ENCODE measurements at places on chromosomes 13 and 19.

DNA sequence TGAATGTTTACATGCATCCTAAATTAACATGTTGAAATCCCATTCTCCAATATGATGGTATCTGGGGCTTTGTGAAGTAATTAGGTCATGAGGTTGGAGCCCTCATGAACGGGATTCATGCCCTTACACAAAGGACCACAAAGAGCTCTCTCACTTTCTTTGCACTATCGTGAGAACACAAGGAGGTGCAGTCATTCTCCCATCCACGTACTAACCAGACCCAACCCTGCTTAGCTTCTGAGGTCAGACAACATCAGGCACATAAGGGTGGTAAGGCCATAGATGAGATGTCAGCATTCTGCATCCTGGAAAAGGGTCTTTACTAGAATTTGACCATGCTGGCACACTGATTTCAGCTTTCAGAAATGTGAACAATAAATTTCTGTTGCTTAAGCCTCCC lies 1211.9 kb upstream of the MIR17HG start:
- ATAC-seq: no peak

DNA sequence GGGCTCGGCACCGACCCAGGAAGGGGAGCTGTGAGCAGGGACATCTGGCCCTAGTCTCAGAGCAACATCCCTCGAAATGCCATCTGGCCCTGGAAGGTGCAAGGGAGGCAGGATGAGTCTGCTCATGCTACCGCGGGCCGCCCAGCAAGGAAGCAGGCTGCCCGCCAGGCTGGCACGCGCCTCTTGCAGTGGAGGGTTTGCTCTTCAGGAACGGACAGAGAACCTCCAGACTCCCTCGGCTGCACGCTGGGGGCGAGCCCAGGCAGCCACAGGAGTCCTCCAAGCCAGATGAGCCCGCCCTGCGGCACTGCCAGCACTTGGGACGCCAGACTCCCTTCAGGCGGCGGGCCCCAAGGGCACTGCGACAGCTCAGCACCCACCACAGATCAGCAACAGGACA lies 10.1 kb upstream of the ATP8B3 start:
- ATAC-seq: no peak

- ATAC-seq: peak; percentile 89
Measured at GRCh38 chr19:48674921-48675824, 2.4 kb upstream of the NTN5 start.

DNA sequence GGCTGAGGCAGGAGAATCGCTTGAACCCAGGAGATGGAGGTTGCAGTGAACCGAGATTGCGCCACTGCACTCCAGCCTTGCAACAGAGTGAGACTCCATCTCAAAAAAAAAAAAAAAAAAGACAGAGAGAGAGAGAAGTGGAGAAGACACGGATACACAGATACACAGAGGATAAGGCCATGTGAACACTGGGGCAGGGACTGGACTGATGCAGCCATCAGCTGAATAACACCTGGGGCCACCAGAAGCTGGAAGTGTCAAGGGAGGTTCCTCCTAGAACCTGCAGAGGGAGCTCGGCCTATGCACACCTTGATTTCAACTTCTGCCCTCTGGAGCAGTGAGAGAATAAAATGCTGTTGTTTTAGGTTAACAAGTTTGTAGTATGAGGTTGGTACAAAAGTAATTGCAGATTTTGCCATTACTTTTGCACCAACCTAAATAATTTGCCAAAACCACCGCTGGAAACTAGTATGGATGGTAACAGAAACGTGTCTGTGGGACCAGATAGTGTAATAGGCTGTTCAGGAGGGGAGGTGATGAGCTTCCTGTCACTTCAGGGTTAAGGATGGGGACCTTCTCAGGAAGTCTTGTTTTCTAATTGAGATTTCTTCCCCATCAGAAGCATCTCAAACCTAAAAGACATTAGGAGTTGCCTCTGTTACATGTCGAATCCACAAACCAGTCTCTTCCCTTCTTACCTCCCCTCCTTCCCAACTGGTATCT lies 36.4 kb upstream of the IGSF23 start:
- ATAC-seq: no peak

- ATAC-seq: peak; percentile 38
Measured at GRCh38 chr19:10828981-10829821, 6.8 kb downstream of the TMED1 start.

GRCh38 chr13:70893832-70894231 lies 785.6 kb upstream of the KLHL1 start:
- no peak for ATAC-seq

DNA sequence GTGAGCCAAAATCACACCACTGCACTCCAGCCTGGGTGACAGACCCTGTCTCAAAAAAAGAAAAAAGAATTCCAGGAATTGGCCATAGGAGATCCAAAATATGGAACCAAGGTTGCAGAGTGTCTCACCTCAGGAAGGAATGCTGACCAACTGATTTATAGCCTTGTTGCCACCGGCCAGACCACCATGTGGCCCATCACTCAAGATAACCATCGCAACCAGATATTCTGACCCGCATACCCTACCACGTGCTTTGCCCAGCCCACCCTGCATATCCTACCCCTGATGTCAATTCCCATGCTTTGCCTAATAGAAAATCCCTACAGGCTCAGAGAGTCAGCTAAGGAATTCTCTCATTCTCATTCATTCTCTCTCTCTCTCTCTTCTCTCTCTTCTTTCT lies 95.1 kb upstream of the DOCK9 start:
- no peak for ATAC-seq

Data from activated T-helper 17 cell treated with anti-CD3 and anti-CD28 coated beads, Interleukin-2, amount 50 U/mL, for 72 hours (primary cell).